ENCODE measurements at places on chromosomes 3 and 15. TPM values are rescaled to one million over a fixed set of nuclear protein-coding genes. Genes with fewer than 3 reads are reported as not detected.

GRCh38 chr15:90571063-90571541 lies 41.4 kb downstream of the CRTC3 start:
- peak; percentile 51 for DNase-seq

DNA sequence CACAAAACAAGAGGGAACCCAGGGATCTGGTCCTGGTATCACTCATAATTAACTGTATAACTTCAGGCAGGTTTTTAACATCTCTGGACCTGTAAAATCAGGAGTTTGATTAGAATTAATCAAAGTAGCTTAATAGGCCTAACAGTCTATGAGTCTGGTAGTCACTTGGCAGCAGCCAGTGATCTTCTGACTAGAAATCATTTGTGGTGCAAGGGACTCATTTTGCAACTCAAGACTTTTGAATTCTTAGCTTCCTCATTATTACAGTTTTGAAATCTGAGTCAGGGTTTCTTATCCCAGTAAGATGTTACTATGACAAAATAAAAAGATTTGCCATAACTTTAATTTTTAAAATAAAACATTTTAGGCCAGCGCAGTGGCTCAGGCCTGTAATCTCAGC lies 70.8 kb downstream of the TMCC1 start:
- no peak for DNase-seq

GRCh38 chr15:48253172-48253571 lies 47.1 kb downstream of the SLC12A1 start:
- no peak for DNase-seq

GRCh38 chr3:152508705-152509104 lies 240.0 kb downstream of the MBNL1 start:
- peak; percentile 36 for DNase-seq

- no peak for DNase-seq
These were observed 49.5 kb downstream of the ZPLD1 start for GRCh38 chr3:102484363-102484762.

Gene SMCO1
- total RNA-seq: 0.05 TPM

DNA sequence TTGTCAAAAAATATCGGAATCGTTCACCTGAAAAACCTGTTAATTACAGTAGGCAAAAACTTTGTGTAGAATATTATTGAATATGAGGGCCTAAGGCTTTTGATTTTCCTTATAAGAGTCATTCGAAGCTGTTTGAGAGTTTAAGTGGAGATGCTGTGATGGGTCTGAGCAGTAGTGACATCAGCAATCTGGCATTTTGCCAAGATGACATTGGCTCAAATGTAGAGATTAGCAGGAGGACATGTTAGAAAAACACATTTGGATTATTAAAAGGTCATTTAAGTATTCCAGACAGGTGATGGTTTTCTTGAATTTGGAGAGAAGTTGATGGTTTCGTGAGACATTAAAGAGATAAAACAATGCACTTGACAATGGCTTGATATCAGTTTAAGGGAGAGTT lies 12.9 kb downstream of the OR5AC2 start:
- DNase-seq: peak; percentile 10

GRCh38 chr3:151016478-151016795 lies 43.9 kb upstream of the CLRN1 start:
- no peak for DNase-seq

Gene STARD5
- total RNA-seq: 0.71 TPM

DNA sequence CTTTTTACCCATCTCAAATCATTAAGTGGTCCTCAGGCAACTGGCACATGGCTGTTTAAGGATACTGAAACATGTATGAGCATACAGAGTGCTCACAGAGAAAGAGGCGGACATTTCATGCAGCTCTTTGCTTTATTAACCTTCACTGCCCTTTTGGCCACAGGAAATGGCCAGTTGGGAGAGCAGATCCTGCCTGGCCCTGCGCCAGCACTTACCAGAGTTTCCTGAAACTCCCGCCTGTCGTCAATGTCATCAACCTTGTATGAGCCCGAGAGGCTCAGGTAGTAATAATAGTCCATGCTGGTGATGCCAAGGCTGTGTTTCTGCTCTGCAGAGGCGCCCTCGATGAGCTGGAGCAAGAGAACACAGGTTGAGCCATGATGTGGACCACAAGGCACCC lies 17.8 kb downstream of the LDHAL6B start:
- no peak for DNase-seq

DNA sequence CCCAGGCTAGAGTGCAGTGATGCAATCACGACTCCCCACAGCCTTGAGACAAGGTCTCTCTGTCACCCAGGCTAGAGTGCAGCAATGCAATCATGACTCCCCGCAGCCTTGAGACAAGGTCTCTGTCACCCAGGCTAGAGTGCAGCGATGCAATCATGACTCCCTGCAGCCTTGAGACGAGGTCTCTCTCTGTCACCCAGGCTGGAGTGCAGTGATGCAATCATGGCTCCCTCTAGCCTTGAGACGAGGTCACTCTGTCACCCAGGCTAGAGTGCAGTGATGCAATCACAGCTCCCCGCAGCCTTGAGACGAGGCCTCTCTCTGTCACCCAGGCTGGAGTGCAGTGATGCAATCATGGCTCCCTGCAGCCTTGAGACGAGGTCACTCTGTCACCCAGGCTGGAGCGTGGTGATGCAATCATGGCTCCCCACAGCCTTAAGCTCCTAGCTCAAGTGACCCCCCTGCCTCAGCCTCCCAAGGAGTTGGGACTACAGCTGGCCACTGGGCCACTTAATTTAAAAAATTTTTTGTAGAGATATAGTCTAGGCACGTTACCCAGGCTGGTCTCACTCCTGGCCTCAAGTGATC lies 26.1 kb downstream of the TFRC start:
- peak; percentile 10 for DNase-seq

GRCh38 chr3:150393745-150394144 lies 14.4 kb upstream of the TSC22D2 start:
- no peak for DNase-seq

- peak; percentile 68 for DNase-seq
These were observed 124.6 kb downstream of the AKAP13 start for GRCh38 chr15:85504749-85505676.

DNA sequence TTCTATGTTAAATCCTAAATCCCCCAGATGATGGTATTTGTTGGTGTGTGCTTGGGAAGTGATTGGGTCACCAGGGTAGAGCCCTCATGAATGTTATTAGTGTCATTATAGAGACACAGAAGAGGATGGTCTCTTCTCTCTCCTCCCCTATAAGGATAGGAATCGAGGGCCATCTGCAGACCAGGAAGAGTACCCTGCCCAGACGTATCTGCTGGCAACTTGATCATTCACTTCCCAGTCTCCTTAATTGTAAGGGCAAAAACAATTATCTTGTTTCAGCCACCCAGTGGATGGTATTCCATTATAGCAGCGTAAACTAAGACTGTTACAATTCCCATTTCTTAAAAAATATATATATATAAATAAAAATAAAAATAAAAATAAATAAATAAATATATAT lies 892.2 kb downstream of the SI start:
- no peak for DNase-seq

DNA sequence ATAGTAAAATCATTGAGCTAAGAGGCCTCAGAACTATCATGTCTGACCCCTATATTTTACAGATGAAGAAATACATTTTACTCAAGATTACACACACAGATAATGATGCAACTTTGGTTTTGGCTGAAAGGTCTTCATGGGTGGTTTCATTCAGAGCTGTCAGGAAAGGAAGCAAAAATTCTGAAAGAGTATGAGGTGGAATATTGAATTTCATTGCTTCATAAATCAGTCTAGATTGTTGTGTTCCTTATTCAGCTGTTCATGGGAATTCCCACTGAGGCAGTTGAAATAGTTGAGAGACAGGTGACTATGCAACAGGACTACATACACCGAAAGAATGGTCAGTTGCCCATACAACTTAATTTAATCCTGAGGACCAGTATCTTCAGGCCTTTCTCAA lies 39.4 kb downstream of the CD200 start:
- DNase-seq: no peak

DNA sequence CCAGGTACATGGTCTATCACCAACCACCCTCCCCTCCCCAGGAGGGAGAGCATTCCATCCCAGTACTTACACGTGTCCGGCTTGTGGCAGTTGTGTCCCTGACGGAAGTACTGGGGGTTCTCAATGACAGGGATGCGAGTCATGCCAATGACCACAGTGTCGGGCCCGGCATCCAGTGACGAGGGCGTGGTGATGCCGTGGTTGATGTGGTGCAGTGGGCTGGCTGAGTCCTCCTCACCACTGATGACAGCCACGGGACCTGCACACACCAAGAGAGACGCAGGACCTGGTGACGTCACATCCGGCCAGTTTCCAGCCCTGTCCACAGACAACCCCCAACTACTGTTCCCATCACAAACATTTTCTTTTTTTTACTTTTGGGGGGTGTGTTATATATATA lies 223.8 kb downstream of the NTRK3 start:
- peak; percentile 86 for DNase-seq

Gene MESP2
- 0.62 TPM for total RNA-seq

DNA sequence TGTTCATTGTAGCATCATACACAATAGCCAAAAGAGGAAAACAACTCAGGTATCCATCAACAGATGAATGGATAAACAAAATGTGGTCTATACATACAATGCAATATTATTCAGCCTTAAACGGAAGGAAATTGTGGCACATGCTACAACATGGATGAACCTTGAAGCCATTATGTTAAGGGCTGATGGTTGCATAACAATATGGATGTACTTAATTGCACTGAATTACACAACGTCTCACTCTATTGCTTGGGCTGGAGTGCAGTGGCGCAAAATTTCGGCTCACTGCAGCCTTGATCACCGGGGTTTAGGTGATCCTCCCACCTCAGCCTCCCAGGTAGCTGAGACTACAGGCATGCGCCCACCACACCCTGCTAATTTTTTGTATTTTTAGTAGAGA lies 7.0 kb upstream of the TMEM62 start:
- no peak for DNase-seq

DNA sequence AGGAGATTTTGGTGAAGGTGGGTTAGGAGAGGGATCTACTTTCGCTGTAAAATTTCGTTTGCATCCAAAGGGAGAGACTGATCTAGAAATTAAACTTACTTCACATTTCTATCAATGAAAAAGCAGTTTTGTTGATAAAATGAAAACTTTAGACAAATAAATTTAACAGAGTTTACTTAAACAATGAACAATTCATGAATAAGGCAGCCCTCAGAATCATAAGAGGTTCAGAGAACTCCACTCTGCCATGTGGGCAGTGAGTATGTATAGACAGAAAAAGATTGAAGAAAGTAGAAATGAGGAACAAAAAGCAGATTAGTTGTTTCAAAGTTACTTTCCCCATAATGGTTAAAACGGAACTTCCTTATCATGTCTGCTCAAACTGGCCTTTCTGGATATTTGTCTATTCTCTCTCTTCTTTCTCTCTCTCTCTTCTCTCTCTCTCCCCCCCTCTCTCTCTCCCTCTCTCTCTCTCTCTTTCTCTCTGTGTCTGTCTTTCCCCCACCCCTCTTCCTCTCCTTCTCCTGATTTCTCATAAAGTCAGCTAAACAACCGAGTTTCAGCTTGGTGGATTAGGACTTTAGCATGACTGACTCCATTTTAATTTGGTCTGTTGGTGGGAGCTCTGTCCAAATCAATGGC lies 248.9 kb downstream of the TJP1 start:
- DNase-seq: no peak

DNA sequence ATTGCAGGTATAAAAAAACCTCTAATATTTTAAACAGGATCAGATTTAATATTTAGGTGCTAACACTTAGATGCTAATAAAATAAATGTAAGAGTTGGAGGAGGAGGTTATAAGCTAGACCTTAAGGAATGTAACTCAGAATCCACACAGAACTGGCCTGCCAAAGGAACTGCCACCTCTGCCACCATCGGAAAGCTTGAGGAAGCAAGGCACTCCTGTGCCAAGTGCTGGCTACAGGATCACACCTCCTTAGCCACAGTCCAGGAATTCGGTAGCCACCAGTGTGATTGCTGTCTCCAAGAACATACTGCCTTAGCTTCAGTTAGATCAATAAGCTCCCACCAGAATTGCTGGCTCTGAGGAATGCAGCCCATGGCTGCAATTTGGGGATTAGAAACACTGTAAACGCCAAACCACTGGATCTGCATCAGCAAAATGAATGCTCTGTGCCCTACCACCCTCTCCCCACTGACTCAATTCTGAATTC lies 58.0 kb downstream of the FRMD5 start:
- peak; percentile 36 for DNase-seq

Gene LRRC34
- total RNA-seq: 0.71 TPM

GRCh38 chr3:64138046-64138445 lies 87.2 kb downstream of the PRICKLE2 start:
- DNase-seq: peak; percentile 63

Gene MAN2A2
- 9.6 TPM for total RNA-seq

DNA sequence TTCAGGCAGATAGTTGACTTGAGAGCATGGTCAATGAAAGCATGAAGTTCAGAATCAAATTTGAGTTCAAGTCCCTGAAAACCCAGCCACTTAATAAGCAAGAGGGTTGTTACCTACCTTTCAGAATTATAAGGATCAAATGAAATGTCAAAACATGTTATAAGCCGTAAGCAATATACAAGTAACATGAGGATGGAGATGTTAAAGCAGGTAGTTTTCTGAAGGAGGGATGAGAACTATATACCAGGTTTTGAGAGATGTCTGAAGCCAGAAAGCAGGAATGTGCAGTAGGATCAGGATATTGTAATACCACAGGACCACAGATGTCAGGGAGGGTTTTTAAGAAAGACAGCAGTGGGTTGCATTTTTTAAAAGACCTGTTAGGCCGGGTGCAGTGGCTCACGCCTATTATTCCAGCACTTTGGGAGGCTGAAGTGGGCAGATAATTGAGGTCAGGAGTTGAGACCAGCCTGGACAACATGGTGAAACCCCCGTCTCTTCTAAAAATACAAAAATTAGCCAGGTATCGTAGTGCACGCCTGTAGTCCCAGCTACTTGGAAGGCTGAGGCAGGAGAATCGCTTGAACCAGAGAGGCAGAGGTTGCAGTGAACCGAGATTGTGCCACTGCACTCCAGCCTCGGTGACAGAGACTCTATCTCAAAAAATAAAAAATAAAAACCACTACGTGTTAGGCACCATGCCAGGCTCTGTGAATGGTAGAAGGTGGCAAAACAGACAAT lies 6.9 kb upstream of the EIF3J start:
- DNase-seq: no peak

Gene EXD1
- not detected for total RNA-seq

- DNase-seq: peak; percentile 1
These were observed 188.3 kb upstream of the EOMES start for GRCh38 chr3:27910456-27910855.

Gene CDCP1
- 33.5 TPM for total RNA-seq

- DNase-seq: no peak
These were observed 119.5 kb downstream of the CHST2 start for GRCh38 chr3:143239031-143239430.

DNA sequence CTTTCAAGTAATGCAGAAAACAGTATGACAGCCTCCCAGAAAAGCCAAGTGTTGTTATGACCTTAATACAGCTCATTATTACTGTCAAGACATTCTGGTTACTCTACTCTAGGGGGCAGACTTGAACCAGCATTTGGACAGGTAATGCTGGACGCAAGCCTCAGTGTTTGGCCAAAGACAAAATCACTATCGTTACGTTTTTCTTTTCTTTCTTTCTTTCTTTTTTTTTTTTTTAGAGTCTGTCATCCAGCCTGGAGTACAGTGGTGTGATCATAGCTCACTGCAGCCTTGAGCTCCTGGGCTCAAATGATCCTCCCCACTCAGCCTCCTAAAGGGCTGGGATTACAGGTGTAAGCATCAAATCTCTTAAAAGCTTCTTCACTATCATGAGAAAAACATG lies 29.4 kb upstream of the TMEM45A start:
- peak; percentile 82 for DNase-seq

Gene ECE2
- not detected for total RNA-seq

- no peak for DNase-seq
These were observed 28.1 kb upstream of the SPRED1 start for GRCh38 chr15:38224486-38224885.

Gene SLC22A13
- not detected for total RNA-seq

Gene EOMES
- not detected for total RNA-seq

GRCh38 chr15:61828860-61829513 lies 231.3 kb downstream of the VPS13C start:
- no peak for DNase-seq

Measured in M059J (cell line).